ENCODE measurements at places on chromosomes 7 and 10.

- no peak for DNase-seq
Observed at GRCh38 chr10:117322260-117322659, 53.0 kb downstream of the PDZD8 start.

- no peak for DNase-seq
Observed at GRCh38 chr7:54014765-54015164, 527.4 kb upstream of the VSTM2A start.

GRCh38 chr10:47410862-47411261 is 26.8 kb upstream of the ZNF488 start:
- no peak for DNase-seq

DNA sequence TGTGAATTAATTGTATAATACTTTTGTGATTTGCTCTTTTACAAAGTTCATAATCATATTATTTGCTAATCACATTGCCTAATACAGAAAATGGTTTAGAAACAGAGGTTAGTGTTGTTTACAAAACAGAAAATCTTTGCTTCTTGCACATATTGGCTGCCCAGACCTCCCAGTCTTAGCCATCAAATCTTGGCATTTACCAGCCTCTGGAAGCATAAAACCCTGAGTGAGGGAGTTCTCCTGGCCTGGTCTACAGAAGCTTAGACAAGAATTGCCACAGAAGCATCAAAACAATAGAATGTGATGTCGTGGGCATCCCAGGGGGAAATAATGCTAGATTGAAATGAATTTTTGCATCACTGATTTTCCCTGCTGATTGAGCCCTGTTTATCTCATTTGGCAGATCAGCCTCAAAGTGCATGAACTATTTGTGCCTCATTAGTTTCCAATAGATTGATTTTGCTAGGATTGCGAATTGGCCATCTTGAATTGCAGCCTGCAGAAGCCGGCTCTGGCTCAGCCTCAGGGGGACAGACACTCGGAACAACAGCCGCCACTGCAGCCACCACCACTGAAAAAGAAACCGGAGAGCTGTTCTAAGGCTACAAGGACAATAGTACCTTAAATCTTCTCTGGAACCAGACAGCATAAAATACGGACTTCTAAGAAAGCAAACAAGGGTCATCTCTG is 11.1 kb upstream of the SORBS1 start:
- no peak for DNase-seq

GRCh38 chr10:104957178-104957841 is 316.2 kb downstream of the SORCS3 start:
- no peak for DNase-seq

DNA sequence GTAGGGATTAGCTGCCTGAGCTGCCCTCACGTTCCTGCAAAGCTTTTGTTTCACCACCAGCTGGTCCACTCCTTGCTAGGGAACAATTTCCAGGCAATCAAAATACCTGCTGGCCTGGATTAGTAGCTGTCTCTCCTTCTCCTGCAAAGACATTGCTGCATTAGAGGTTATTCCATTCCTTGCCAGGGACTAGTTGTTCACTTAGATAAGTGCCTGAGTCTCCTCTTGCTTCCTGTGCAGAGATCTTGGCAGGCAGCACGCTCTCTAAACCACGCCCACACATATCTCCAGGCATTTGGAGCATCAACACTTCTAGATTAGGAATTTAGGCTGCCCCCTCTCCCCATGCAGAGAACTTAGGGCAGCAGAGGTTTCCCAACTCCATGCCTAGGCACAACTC is 150.4 kb upstream of the SMIM30 start:
- DNase-seq: no peak

GRCh38 chr10:133608855-133609254 is 17.7 kb downstream of the FRG2B start:
- no peak for DNase-seq

DNA sequence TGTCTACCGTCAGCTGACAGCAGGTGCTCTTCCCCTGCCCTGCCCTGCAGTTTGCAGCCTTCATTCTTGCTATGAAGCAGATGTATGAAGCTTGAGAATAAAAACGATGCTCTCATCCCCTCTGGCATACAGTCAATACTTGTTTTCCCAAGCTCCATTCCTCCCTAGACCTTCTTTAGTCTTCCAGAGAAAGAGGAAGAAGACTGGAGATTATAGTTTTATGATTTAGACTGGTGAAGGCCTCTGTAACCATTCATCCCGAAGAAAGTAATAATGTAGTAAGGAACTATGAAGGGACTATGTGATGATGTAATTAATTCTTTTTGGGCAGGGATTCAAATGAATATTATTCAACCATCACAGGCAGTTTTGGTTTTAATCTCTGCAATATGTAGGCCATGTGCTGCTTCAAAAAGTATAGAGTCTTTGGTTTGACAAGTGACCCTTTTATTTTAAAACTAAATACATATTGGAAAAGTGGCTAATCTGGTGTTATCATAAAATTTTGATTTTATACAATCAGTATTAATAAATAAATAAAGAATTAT is 242.4 kb upstream of the KIAA1217 start:
- DNase-seq: no peak

- DNase-seq: no peak
Observed at GRCh38 chr7:43328785-43329380, 216.4 kb downstream of the HECW1 start.

GRCh38 chr7:75985518-75986146 is 8.8 kb downstream of the TMEM120A start:
- DNase-seq: no peak

DNA sequence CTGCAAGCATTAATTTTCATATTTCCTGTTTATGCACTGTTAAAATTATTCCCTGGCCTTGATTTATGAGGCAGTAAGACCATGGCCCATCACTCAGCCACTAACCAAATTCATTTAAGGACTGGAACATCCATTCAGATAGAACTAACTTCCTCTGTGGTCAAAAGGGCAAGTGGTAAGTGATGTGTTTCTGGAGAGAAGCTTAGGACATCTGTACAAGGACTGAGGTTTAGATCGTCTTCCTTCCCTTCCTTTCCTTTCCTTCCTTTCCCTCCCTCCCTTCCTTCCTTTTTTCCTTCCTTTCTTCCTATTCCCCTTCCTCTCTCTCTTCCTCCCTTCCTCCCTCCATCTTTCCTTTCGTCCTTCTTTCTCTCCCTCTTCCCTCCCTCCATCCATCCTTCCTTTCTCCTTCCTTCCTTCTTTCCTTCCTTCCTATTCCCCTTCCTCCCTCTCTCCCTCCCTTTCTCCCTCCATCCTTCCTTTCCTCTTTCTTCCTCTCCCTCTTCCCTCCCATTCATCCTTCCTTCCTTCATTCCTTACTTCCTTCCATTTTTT is 1019.4 kb downstream of the TYW1 start:
- no peak for DNase-seq

All from stimulated activated CD4-positive, alpha-beta T cell treated with anti-CD3 and anti-CD28 coated beads, Interleukin-4, amount 100 ng/mL, for 48 hours (primary cell).